ENCODE measurements at places on chromosomes 1 and 21. TPM values are rescaled to one million over a fixed set of nuclear protein-coding genes. Genes with fewer than 3 reads are reported as not detected.

DNA sequence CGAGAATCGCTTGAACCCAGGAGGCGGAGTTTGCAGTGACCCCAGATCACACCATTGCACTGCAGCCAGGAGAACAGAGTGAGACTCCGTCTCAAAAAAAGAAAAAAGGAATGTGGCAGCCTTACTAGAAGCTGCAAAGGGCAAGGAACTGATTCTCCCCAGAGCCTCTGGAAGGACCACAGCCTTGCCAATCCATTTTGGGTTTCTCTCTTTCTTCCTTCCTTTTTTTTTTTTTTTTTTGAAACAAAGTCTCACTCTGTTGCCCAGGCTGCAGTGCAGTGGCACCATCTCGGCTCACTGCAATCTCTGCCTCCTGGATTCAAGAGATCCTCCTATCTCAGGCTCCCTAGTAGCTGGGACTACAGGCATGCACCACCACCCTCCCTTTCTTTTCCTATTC is 9.9 kb upstream of the IFNGR2 start:
- DNase-seq: no peak

GRCh38 chr1:22383526-22384294 is 67.9 kb upstream of the ZBTB40 start:
- no peak for DNase-seq

DNA sequence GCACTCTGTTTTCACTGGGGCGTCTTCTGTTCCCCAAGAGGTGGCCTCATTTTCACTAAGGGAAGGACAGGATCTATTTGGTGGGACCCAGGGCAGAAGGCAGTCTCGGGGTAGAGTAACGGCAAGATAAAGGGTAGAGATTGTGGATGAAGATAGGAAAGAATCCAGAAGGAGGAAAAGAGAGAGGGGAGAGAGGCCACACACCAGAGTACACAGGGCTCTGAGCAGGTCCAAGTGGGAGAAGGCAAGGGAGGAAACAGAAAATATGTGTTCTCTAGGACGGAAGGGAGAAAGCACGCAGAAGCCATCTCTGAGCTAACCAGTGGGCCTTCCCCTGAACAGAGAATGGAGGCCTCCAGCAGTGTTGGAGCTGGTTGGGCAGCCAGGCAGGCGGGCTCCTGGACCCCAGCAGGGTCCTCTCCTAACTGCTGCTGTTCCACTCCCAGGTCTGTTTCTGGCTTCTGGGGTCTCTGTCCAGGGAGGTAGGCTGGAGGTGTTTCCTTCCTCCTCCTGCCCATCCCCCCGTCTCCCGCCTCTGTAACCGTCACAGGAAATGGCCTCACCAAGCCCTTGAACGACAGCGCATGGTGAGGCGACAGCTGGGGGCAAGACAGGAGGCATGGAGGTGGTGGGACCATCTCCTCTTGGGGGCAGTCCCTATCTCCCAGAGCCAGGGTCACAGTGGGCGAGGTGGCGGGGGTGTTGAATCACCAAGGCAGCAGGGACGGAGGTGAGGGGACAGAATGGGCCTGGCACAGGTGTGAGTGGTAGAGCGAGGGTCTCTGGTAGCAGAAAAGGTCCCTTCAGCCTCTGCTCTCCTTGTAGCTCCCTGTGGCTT is 649 bp downstream of the PTPN7 start:
- no peak for DNase-seq

DNA sequence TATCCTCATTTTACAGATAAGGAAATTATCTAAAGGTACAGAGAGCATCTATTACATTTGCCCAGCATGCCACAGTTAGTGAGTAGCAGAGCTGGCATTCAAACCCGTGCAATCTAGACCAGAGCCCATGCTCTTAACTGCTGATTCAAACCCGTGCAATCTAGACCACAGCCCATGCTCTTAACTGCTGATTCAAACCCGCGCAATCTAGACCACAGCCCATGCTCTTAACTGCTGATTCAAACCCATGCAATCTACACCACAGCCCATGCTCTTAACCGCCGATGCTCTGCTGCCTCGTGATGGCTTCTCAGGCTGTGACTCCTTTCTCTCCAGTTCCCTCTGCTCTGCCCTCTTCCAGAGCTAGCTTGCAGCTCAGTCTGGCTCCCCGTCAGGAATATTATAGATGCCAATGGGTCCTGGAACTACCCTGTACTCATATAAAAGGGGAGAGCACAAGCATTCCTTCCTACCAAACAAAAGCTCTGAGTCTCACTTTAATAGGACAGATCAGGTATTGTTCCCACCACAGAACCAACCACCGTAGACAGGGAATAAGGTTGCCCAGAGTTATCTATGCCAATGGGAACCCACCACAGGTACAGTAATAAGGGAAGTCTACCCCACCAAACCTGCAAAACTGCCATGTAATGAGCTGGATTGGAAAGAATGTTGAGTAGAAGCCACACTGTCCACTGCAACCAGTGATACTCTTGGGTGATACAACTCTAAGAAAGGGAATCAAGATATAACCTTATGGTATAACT is 78.4 kb downstream of the SMYD3 start:
- peak; percentile 94 for DNase-seq

- no peak for DNase-seq
These were observed 321.2 kb downstream of the PBX1 start for GRCh38 chr1:164880199-164880598.

DNA sequence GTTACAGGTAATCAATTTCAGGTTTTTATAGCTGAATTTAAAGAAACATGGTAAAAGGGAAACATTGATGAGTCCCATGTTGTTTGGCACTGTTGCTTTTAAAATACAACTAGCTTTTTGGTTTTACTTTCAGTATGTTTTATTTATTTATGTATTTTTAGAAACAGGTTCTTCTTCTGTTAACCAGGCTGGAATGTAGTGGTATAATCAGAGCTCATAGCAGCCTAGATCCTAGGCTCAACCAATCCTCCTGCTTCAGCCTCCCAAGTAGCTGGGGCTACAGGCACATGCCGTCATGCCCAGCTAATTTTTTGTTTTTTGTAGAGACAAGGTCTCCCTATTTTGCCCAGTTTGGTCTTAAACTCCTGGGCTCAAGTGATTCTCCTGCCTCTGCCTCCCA is 50.4 kb downstream of the CTTNBP2NL start:
- no peak for DNase-seq

DNA sequence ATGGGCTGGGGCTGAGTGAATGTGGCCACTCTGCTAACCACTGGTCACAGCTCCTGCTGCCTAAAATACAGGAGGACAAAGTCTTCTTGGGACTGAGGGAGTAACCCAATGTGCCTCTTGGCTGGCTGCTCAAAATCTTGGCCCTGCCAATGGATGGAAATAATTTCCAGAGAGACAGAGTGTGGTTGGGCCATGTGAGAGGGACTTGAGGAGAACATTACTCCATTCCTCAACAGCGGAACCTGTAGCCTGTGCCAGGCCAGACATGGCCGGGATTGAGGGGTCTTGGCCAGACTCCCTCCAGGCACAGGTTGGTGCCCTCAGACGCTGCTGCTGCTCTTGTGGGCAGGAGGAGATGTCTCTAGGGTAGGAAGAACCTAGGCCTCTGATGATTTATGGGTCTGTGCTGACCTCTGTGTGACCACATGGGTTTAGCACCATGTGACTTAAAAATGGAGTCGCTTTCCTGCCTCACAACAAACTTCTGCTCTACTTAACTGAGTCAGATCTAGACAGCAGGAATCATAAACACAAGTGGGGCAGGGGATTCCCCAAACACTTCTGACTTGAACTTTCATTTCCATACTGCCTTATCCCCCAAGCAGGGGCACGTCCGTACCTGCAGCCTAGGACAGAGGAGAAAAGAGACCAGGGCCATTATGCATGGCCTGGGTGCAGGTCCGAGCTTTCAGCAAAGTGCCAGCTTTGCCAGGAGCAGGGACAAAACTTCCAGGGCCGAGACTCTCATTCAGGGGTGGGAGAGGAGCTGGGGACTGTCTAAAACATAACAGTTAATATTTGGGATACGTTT is 79.2 kb downstream of the CD34 start:
- peak; percentile 50 for DNase-seq

DNA sequence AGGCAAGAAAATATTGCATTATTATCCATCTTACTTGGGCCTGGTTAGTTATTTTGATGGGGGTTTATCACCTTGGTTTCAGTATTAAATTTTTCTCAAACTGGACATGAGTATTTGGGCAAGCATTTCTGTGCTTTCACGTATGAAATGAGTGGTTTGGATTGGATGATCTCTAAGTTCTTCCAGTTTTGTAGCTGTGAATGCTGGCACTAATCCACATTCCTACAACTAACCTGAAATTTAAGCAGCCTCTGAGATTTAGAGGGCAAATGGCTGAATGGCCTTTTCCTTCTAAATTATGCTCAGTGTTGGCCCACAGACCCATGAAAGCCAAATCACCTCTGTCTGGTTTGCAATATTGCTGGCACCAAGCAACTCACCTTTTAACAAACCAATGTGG is 475.0 kb upstream of the B3GALT2 start:
- DNase-seq: no peak

The PCSK9 gene
- total RNA-seq: not detected

The APP gene
- total RNA-seq: 367 TPM
